ENCODE measurements at places on chromosomes 1 and 21. TPM values are rescaled to one million over a fixed set of nuclear protein-coding genes. Genes with fewer than 3 reads are reported as not detected.

The C1orf94 gene
- total RNA-seq: not detected

The NOTCH2 gene
- total RNA-seq: 125 TPM

The EVA1C gene
- total RNA-seq: 2.9 TPM

The CLDN8 gene
- not detected for total RNA-seq

The CR1 gene
- not detected for total RNA-seq

The PSMB4 gene
- total RNA-seq: 318 TPM

The PWP2 gene
- 3.1 TPM for total RNA-seq

The RAD54L gene
- total RNA-seq: 0.95 TPM

The ICOSLG gene
- total RNA-seq: 0.16 TPM

The SELENBP1 gene
- 123 TPM for total RNA-seq

The RGSL1 gene
- not detected for total RNA-seq

The C4BPB gene
- total RNA-seq: not detected

The CRNN gene
- under 0.01 TPM for total RNA-seq

The CRABP2 gene
- 80.6 TPM for total RNA-seq

The HHAT gene
- 4.0 TPM for total RNA-seq

The CD46 gene
- 152 TPM for total RNA-seq

The LCE3A gene
- not detected for total RNA-seq

The DEPDC1 gene
- total RNA-seq: 0.34 TPM

The TIE1 gene
- 0.79 TPM for total RNA-seq

The PDXK gene
- 115 TPM for total RNA-seq

The GIPC2 gene
- 0.09 TPM for total RNA-seq

The AADACL4 gene
- 0.09 TPM for total RNA-seq

The IL19 gene
- total RNA-seq: not detected

The ST6GALNAC5 gene
- total RNA-seq: under 0.01 TPM

The MAN1C1 gene
- 4.4 TPM for total RNA-seq

The TSPEAR gene
- total RNA-seq: not detected
